Glutamatergic neuron (in vitro differentiated cells): ENCODE measurements at places on chromosomes 12 and 14.

- no peak for DNase-seq
- peaks cover 2% of the 10 kb centered on the region for H3K27me3 ChIP-seq
- H3K4me3 ChIP-seq = no peak overlapping the region
- H3K36me3 ChIP-seq = no peaks in the 10 kb centered on the region
- H3K4me1 ChIP-seq = no peaks in the 10 kb centered on the region
These were observed 39.5 kb upstream of the DACT1 start for GRCh38 chr14:58598028-58598803.

- H3K4me1 ChIP-seq = no peaks in the 10 kb centered on the region
- H3K27me3 ChIP-seq = peaks cover 4% of the 10 kb centered on the region
- no peak overlapping the region for H3K27ac ChIP-seq
- H3K4me3 ChIP-seq = no peak overlapping the region
- no peak for DNase-seq
- peaks cover 4% of the 10 kb centered on the region for H3K36me3 ChIP-seq
These were observed 68.1 kb downstream of the TTC9 start for GRCh38 chr14:70709726-70710382.

- H3K27ac ChIP-seq = no peak overlapping the region
- DNase-seq = no peak
- no peak overlapping the region for H3K4me3 ChIP-seq
- H3K36me3 ChIP-seq = no peaks in the 10 kb centered on the region
- H3K27me3 ChIP-seq = no peaks in the 10 kb centered on the region
These were observed 30.9 kb upstream of the MDM2 start for GRCh38 chr12:68776976-68777610.

DNA sequence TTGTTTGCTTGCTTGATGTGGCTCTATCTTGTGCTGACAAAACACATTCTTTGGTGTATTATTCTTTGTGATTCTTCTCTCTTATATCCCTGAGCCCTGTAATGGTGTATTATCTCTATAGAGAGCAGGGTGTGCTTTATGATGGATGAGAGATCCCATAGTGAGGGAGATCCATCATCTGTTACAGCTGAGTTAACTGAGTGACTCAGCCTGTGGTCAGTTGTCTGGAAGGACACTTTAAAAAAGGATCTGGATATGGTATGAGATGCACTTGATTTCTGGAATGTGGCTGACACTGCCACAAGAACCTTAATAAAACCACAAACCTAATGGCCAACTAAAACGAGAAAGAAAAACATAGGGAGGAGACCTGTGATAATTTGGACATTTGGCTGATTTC, 461.4 kb upstream of the SYT1 start:
- H3K4me3 ChIP-seq = no peak overlapping the region
- H3K27me3 ChIP-seq = no peaks in the 10 kb centered on the region
- peaks cover 6% of the 10 kb centered on the region for H3K4me1 ChIP-seq
- no peak for DNase-seq
- no peaks in the 10 kb centered on the region for H3K36me3 ChIP-seq

GRCh38 chr12:117034249-117034648, 65.0 kb downstream of the TESC start:
- DNase-seq = no peak
- peak overlapping the region; percentile 78 for H3K27ac ChIP-seq
- peaks cover 24% of the 10 kb centered on the region for H3K4me1 ChIP-seq
- no peaks in the 10 kb centered on the region for H3K36me3 ChIP-seq
- H3K27me3 ChIP-seq = peaks cover 4% of the 10 kb centered on the region
- peak overlapping the region; percentile 35 for H3K4me3 ChIP-seq

GRCh38 chr12:53867216-53868012, 71.2 kb upstream of the HOXC13 start:
- H3K36me3 ChIP-seq = no peaks in the 10 kb centered on the region
- no peak for DNase-seq
- no peaks in the 10 kb centered on the region for H3K27me3 ChIP-seq
- no peaks in the 10 kb centered on the region for H3K4me1 ChIP-seq

GRCh38 chr14:102784892-102785594, 7.8 kb downstream of the TRAF3 start:
- no peaks in the 10 kb centered on the region for H3K36me3 ChIP-seq
- DNase-seq = no peak
- H3K4me3 ChIP-seq = no peak overlapping the region
- H3K4me1 ChIP-seq = peaks cover 30% of the 10 kb centered on the region
- H3K27me3 ChIP-seq = peaks cover 5% of the 10 kb centered on the region

DNA sequence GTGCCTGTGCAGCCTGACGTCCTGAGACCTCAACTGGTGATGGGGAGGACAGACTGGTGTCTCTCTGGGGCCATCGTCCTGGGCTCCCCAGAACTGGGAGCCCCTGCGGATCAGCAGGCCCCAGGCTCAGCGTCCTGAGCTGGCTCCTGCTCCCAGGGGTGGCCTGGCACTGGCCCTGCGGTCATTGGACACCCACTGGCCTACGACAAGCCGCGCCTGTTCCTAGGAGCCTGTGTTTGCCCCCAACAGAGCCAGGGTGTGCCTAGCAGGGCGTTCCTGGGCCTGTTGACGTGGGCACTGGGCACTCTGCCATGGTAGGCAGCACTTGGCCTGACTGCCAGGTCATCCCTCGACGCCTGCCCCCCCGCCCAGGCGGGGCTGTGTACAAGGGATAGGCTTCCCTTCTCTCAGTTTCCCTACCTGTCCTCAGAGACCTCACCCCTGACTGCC, 8.4 kb downstream of the ADSS1 start:
- H3K27ac ChIP-seq = no peak overlapping the region
- DNase-seq = no peak
- no peaks in the 10 kb centered on the region for H3K36me3 ChIP-seq

DNA sequence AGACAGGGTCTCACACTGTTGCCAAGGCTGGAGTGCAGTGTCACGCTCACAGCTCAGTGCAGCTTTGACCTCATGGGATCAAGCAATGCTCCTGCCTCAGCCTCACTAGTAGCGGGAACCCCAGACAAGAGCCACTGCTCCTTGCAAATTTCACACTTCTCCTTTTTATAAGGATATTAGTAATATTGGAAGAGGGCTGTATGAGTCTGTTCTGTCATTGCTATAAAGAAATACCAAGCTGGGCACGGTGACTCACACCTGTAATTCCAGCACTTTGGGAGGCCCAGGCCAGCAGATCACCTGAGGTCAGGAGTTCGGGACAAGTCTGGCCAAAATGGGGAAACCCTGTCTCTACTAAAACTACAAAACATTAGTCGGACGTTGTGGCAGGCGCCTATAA, 12.9 kb upstream of the ORAI1 start:
- no peak overlapping the region for H3K4me3 ChIP-seq
- H3K27me3 ChIP-seq = peaks cover 2% of the 10 kb centered on the region
- no peaks in the 10 kb centered on the region for H3K36me3 ChIP-seq
- H3K4me1 ChIP-seq = no peaks in the 10 kb centered on the region

DNA sequence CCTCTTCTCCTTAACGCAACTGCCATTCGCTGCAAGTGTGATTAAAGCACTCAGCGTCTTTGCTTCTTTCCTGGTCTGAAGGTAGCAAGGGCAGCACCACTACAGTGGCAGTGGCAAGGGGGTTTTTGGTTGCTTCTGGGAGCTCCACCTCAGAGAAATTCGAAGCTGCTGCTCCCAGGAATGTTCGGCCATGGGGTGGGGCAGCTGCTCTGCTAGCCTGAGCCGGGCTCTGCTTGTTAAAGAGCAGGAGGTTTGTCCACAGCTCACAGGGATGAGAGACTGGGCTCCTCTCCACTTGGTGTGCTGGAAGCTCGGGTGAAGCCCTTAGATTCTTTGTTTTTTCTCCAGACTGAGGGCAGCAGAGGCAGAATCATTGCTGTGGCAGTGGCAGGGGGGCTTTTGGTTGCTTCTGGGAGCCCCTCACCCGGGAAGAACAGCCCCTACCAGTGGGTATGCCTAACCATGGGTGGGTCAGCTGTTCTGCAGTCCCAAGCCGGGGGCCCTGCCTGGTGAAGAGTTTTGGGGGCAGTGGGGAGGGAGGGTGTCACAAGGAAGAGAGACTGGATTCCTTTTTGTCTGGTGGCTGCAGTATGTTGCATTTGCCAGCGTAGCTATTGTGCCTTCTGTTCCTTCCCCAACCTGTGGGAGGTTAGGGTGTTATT, 340.2 kb downstream of the AEBP2 start:
- peaks cover 10% of the 10 kb centered on the region for H3K27me3 ChIP-seq
- H3K4me1 ChIP-seq = peaks cover 7% of the 10 kb centered on the region
- DNase-seq = peak; percentile 22
- no peak overlapping the region for H3K4me3 ChIP-seq
- peaks cover 6% of the 10 kb centered on the region for H3K36me3 ChIP-seq
